Stimulated activated CD8-positive, alpha-beta memory T cell treated with anti-CD3 and anti-CD28 coated beads, Interleukin-7, amount 100 ng/mL, for 1 hour (primary cell): ENCODE measurements at places on chromosomes 6 and 20.
A peak's percentile ranks its signal among the peaks of the same experiment; 100 is the strongest.

DNA sequence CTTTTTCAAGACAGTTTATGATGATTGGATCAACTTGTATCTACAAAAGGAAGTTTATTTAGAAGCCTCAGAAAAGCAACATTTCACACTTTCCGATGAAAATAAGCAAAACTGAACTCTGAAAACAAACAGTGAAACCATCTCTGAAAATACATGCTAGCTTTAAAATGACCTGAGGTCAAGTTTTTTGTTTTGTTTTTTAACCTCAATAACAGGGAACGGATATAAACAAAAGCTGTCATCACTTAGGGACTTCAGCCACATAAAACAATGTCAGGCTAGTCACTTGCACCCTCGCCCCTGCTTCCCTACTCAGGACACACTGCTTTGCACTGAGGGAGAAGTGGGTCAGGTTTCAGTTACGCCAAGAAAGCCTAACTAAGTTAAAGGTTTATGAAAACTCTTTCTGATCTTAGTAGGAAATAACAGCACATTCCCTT is 11.6 kb downstream of the BACH2 start:
- DNase-seq, result no peak

DNA sequence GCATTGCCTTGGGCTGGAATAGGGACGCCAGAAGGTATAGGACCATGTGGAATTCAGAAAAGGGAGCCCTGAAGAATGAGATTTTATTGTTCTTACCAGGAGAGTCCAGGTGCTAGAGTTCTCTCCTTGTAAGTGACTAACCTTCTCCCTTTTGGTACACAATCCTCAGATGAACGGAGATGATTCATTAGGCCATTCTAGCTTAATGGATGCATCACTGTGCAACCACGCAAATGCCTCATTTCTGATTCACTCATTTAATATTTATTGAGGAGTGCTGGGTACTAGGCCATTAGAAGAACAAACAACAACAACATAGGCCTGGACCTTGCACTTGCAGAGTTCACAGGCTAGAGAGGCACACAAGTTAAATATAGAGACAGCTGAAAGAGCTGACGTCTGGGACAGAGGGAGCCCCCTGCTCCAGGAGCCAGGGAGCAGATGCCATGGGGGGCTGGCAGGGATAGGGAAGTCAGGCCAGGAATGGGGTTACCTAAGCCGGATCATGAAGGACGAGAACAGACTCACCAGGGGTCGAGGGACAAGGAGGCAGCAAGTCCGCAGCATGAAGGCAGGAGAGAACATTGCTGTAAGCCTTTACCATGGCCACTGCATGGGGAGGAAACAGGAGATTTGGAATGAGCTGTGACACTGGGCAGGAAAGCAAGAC is 179.5 kb upstream of the AKAP12 start:
- no peak for DNase-seq

- DNase-seq, result no peak
Observed at GRCh38 chr6:136526196-136526930, 23.9 kb downstream of the MAP7 start.

GRCh38 chr6:31351033-31351380 is 6.0 kb downstream of the HLA-B start:
- no peak for DNase-seq

- no peak for DNase-seq
Observed at GRCh38 chr20:35503841-35504561, 25.5 kb downstream of the C20orf173 start.

- DNase-seq, result no peak
Observed at GRCh38 chr6:9403736-9404135, 968.4 kb upstream of the SLC35B3 start.

- DNase-seq, result no peak
Observed at GRCh38 chr6:124999105-124999764, 37.0 kb downstream of the RNF217 start.

GRCh38 chr6:128659276-128659675 is 138.9 kb upstream of the PTPRK start:
- DNase-seq, result no peak

- DNase-seq, result no peak
Observed at GRCh38 chr6:36383606-36384005, 3.9 kb downstream of the ETV7 start.

DNA sequence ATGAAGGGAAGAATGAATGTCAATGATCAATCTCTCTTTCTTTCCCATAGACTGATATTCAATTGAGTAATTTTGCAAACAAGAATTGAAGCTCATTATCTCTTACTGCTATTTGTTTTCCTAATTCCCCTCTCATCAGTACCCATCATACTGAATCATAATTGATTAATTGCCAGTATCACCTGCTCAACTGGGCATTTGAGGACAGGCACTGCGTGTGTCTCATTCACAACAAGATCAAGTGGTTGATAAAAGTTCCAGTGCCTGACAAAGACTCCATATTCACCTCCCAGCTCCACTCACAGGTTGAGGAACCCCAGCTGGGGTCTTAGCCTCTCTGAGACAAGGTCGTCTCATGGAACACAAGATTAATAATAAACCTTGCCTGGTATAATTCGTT is 67.7 kb downstream of the BCAS1 start:
- no peak for DNase-seq

DNA sequence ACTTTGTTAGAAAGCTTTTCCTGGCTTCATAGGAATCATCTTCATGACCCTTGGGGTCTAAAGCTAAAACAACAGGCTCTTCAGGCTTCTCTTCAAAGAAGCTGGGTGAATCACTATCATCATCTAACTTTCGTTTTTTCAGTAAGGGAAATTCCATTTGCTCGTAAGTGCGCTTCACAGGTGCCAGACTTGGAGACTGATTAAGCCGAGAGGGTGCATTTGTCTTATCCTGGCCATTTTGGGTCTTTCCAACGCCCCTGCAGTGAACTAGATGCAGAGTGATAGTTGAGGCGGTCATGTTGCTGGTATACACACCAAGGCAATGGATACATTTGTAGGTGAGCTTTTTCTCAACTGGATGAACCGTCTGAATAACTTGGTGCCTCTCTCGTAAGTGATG is 38.8 kb downstream of the ADNP start:
- DNase-seq, result no peak

- DNase-seq, result no peak
Observed at GRCh38 chr6:144606083-144606482, 320.9 kb downstream of the UTRN start.

- no peak for DNase-seq
Observed at GRCh38 chr6:165821754-165822153, 158.7 kb upstream of the PDE10A start.

DNA sequence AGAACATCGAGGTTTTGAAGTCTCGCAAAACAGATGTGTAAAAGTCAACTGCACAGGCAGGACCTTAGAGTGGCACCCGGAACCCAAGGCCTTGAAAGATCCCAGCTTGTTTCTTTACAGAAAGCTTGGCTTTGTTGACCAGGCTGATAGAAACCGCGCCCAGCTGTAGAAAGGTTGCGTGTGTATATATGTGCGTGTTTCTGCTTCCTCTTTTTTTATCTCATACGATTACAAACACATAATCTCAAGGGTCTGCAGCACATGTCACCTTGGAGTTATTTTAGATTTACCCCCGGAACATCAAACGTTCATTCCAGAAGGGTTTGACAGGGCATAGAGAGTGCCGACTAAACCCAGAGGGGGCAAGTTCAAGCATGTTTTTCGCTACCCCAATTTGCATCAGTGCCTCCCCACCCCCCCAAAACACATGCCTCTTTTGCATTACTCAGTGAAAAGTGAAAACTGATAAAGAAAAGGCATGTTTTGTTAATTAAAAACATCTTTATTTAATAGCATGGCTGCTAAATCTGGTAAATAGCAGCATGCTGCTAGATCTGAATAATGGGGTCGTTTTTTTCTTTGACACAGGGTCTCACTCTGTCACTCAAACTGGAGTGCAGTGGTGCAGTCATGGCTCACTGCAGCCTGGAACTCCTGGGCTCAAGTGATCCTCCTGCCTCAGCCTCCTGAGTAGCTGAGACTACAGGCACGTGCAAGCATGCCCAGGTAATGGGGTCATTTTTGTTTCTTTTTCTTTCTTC is 33.2 kb upstream of the NCOA3 start:
- no peak for DNase-seq

DNA sequence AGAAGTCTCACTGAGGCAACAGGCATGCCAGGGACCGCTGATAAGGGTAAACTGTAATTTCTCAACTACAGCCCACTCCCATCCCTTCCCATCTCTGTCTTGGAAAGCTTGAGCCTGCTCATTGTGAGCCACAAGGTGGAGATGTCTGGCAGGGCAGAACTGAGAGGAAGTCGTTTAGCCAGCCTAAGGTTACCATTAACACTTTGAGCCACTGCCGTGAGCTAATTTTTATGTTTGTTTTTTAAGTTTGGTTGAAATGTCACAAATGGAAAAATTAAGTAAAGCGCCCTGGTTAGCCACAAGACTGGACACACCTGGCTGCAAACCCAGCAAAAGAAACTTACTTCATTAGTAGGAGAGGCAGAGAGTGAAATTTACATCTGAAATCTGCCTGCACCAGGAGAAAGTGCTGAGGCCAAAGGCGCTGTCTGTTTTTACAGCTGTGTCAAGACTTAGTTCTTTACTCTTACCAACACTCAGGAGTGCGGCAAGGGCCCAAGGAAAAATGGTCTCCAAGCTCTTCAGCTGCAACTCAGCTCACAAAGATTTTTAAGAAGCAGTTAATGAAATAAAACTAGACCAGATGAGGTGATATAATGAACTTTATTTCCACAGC is 50.0 kb upstream of the FAM83C start:
- DNase-seq, result no peak

DNA sequence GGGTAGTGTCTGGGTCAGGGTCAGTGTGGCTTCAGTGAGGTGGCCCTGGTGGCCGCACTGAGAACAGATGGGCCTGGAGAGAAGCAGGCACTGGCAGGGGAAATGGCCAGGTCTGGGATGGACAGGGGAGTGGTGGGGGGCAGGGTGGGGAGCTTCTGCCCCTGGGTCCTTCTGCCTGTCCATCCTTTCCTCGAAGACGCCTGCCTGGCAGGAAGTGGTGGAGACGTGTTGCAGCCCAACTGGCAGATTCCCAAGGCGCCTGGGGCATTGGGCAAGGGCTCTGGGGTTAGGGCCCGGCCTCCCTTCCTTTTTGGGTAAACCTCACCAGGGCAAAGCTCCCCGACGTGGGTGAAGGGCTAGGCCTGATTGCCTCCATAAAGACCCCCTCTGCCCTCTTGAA is 10.4 kb downstream of the SRC start:
- no peak for DNase-seq

GRCh38 chr20:33554914-33555420 is 65.1 kb downstream of the CBFA2T2 start:
- no peak for DNase-seq

- no peak for DNase-seq
Observed at GRCh38 chr6:170443151-170443662, 109.9 kb downstream of the PSMB1 start.

DNA sequence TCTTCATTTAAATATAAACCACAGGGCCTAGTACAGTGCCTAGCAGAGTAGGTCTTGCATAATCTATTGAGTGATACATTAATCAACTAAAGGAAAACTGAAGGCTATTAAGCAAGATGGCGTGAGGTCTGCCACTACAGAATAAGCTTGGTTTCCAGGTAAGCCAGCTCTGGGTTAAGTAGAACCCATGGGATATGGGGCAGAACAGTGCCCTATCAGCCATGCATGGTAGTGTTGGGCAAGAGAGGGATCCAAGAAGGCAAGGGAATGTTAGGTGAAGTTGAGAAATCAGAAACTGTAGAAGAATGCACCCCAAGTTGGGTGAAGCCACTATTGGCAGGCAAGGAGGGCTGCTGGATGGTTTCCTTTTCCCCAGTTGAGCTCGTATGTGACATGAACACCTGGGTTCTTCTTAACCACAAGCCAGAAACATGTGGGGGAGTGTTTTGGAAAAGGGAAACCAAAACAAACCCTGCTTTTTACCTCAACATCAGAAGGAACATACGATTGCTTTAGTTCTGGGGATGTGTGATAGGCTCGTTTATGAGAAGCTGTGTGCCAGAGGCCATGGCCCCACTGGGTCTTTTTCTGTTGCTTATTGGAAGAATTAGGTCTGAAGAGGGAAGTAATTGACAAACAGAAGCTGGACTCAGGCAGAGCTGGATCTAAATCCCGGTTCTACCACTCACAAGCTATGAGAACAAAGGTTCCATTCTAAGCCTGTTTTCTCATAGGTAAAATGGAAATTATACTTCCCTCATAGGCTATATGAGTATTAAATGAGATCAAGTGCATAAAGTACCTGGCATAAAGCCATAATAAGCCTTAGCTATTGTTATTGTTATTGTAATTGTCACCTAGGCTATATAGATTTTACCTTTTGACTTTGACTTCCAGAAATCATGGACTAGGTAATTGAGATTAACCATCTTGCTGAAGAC is 33.5 kb downstream of the NEDD9 start:
- DNase-seq, result no peak

DNA sequence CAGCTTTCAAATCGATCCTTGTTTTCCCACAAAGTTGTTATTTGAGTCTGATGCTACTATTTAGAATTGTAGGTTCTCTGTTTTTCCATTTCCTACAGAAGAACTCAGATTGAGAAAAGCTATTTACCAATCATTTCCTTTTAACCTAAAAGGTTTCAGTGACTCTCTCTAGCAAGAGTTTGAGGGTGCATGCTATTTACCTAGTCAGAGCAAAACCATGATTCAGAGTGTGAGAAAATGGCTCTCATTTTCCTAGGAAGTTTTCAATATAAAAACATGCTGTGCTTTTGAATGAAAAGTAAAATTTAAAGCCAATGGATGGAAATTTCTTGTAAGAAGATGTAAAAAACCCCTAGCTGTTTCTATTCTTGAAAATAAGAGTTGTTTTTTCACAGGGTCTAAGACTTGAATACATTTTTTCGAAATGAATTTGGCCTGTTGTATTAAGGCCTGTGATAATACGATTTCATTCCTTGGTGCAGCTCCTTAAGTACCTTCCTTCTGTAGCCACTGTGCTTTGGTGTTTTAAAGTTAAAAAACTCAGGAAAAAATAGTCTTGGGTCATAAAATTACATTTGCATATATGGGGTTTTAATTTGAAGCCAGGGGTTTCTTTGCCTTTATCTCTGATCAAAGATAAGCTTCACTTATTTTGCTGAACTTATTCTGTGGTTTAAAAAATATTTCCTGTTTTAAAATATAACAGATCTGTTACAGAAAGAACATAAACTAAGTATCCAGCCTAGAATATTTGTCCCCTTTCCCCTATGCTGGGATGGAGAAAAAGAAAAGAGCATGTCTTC is 18.0 kb upstream of the RSPH3 start:
- no peak for DNase-seq

- peak; percentile 26 for DNase-seq
Observed at GRCh38 chr6:26021001-26021349, 58.4 kb downstream of the TRIM38 start.

GRCh38 chr20:10984913-10985312 is 311.1 kb upstream of the JAG1 start:
- no peak for DNase-seq
